Memory B cell (primary cell): ENCODE measurements at places on chromosomes 1 and 21.

DNA sequence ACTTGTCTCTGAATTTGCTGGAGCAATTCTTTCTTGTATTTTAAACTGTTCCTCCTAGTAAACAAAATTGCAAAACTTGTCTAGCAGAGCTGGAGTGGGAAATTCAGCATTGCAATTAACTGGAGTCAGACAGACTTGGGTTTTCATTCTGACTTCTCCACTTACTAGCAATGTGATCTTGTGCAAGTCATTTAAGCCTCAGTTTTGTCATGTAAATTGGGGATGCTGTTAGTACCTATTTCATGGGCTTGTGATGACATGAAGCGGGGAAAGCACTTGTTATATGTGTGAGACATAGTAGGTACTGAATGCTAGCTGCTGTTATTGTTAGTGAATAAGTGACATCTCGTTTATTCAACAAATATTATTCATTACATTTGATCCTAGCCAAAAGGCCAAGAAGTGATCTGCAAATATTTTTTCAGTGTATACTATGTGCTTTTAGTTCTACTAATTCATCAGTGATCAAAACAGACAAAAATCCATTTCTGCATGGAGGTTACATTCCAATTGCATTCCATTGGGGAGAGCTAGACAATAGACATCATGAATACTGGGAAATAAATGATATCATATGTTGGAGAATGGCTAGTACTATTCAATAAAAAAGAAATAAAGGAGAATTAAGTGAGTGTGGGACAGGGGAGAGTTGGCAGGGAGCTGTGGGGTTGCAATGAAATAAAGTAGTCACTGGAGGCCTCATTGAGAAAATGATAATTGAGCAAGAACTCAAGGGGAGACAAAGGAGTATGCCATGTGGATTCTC is 47.1 kb downstream of the CACHD1 start:
- DNase-seq: no peak

DNA sequence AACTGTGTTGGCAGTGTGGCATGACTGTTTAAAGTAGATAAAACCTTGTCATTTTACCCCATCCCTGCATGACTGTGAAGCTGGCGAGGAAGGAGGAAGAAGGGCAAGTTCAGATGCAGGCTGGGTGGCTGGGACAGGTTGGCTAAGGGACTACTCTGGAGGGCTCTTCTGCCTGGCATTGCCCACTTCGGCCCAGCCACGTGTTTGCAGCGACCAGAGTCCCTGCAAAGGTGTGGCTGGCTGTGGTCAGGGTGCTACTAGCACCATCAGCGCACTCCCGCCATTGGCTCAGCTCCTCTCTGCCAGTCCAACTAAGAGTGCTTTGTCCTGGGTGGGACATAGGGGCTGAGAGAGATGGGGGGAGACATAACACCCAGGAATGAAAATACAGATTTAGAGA is 7.2 kb downstream of the C1orf115 start:
- DNase-seq: no peak

DNA sequence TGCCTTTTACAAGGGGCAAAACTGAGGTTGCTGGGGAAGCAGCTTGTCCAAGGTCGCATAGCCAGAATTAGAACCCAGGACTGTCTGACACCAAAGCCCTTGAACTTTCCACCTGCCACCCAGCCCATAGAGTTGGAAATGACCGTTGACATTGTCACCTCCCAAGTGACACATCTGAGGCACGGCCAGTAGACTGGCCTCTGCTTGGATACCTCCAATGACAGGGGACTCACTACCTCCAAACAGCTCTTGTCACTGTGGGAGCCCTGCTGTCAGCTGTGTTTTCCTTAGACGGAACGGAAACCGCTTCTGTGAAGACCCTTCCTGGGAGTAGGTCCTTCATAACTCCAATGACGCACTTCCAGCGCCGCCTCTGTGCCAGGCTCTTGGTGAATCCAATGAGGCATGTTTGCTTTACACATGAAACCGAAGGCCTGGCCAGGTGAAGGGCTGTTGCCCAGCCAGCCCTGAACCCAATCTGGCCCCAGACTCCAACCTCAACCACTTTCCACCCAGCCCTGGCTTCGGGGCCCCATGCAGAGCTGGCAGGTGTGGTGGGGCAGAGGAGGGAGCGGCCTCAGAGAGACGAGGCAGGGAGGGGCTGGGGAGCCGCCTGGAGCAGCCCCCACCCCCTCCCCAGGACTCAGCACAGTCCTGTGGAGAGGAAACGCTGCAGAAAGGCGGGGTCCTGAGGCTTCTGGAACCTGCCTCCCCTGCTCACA is 109.2 kb upstream of the IFFO2 start:
- DNase-seq: no peak

DNA sequence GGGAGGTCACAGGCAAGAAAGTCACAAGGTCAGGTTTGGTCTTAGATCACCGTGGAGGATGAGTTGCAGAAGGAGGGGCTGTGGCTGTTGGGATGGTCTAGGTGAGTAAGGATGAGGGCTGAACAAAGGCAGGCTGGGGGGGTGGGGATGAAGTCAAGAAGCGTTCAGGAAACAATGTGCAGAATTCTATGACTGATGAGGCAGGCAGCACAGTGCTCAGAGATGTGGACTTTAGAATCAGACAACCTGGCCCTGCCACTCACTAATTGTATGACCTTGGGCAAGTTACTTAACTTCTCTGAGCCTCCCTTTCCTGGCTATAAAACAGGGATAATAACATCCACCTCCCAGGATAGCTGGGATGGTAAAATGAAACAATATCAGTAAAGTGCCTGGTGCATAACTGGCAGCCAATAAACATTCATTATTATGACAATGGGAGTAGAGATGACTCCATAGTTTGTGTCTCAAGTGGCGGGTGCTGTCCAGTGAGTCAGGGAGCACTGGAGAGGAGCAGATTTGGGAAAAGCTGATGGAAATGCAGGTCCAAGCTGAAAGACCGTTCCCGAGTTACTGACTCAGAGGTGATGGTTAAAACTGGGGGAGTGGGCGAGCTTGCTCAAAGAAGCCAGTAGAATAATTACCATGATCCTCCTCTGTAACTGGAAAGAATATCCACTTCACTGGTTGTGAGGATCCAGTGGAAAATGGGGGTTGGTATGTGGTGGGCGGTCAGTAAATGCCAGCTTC is 2.1 kb downstream of the TIE1 start:
- no peak for DNase-seq

- DNase-seq: no peak
These were observed 5.4 kb downstream of the NUAK2 start for GRCh38 chr1:205316161-205316566.

- DNase-seq: no peak
These were observed 989.8 kb downstream of the ADGRL2 start for GRCh38 chr1:82790556-82790955.

DNA sequence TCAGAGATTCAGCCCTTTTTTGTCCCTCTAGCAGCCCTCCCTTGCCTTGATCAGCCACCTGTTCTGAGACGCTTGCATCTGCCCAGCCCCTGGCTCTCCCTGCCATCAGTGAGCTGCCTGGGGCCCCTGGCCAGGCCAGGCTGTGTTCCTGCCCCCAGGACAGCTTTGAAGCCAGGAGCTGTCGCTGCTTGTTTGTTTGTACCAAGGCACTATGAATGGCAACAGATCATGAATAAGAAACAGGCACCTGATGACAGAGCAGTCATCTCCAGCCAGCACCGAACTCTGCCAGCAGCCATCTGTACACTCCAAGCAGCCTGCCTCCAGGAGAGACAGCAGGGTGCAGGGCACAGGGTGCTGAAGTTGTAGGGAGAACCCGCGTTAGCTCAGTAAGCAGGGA is 8.1 kb upstream of the VWA5B1 start:
- no peak for DNase-seq

DNA sequence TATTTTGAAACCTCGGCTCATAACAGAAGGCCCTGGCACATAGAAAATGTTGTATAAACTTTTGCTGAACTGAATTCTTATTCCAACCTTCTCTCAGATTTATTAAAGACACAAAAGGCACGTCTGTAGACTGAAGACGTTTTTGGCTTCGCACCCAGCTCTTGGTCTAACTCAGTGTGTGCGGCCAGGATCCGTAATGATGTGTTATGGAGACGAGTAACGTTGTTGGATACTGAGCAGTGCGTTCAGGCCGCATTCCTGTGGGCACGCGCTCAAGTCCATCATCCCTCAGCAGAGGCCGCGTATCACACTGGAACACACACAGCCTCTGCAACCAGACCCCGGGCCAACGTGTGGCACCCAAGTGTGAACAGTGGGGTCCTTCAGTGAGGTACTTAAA is 154.8 kb upstream of the RAB4A start:
- no peak for DNase-seq

- no peak for DNase-seq
These were observed 108.3 kb upstream of the USH2A start for GRCh38 chr1:216531263-216532239.

- no peak for DNase-seq
These were observed 15.9 kb upstream of the POGZ start for GRCh38 chr1:151475175-151475574.
